ENCODE measurements at places on chromosomes 13 and 19.

GRCh38 chr19:47302249-47302648 lies 7.4 kb upstream of the C5AR1 start:
- no peak for DNase-seq

DNA sequence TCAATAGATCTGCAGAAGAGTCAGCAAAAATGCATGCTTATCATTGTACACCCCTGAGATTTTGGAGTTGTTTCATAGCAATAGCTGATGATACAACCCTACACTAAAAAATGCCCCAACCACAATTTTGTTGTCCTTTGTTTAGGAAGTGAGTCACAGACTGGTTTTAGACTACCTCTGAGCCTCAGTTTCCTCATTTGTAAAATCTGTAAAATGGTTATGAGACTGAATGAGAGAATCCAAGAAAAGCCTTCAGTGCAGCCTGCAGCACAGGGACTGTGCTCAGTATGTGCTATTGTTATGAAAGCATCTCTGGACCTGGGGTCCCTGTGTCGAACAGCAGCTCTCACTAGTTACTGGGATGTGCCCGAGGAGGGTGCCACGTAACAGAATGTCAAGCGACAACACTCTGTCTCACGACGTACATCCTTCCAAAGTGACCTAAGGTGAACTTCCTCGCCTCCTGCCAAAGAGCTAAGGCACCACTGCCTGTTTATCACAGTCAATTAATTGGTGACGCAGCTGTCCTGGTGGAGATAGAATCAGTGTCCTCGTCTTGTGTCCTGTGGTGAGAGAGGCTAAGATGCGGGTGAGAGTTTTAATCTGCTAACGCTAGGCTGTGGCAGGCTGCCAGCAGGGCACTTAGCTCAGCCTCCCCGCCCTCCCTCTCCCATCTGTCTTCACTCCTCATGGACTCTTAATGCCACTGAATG lies 18.1 kb downstream of the DHRS12 start:
- DNase-seq = no peak

DNA sequence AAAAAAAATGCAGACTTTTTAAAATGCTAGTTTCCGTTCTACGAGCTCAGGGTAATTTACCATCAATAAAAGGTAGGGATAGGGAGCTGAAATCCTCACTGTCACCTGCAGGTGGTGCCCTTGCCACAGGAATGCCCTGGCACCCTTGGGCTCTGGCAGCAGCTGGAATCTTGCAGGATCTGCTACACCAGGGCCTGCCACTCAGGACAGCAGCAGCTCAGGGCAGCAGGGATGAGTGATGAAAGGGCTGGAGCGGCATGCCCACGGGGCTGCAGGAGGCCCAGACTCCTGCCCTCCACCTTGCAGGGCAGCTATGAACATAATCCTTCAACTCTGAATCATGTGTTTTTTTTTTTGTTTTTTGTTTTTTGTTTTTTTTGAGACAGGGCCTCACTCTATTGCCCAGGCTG lies 54.0 kb downstream of the GNG7 start:
- peak; percentile 79 for DNase-seq

GRCh38 chr13:69545551-69545950 lies 562.1 kb upstream of the ATXN8OS start:
- DNase-seq = no peak

GRCh38 chr19:54421169-54421516 lies 5.9 kb downstream of the TTYH1 start:
- no peak for DNase-seq

Measured in DND-41 (cell line).